NCI-H2029 treated with DMSO at 0.1 percent for 48 hours (cell line): ENCODE measurements at places on chromosomes 4 and X.

GRCh38 chr4:130187587-130187986 is 1091.6 kb downstream of the C4orf33 start:
- no peak for DNase-seq

- DNase-seq, result no peak
These were observed 41.5 kb upstream of the FAT1 start for GRCh38 chr4:186765138-186765537.

DNA sequence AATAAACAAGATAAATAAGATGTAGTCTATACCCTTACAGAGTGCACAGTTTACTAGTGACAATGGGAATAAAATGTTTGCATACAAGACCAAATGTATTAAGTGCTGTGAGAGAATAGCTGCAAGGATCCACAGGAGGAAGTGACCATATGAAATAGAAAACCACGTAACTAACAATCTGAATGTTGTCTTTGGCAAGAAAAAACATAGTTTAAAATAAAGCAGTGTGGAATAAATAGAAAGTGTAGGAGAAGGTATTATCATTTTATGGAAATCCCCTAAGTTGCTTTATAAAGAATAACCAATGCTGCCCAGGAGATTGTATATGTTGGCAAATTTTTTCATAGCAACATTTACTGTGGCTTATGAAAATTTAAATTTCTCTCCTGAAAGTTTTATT is 116.1 kb downstream of the PCDH7 start:
- DNase-seq, result no peak

- no peak for DNase-seq
These were observed 51.4 kb upstream of the GABRE start for GRCh38 chrX:152025656-152026440.

- DNase-seq, result no peak
These were observed 10.6 kb downstream of the MSN start for GRCh38 chrX:65677954-65678469.

DNA sequence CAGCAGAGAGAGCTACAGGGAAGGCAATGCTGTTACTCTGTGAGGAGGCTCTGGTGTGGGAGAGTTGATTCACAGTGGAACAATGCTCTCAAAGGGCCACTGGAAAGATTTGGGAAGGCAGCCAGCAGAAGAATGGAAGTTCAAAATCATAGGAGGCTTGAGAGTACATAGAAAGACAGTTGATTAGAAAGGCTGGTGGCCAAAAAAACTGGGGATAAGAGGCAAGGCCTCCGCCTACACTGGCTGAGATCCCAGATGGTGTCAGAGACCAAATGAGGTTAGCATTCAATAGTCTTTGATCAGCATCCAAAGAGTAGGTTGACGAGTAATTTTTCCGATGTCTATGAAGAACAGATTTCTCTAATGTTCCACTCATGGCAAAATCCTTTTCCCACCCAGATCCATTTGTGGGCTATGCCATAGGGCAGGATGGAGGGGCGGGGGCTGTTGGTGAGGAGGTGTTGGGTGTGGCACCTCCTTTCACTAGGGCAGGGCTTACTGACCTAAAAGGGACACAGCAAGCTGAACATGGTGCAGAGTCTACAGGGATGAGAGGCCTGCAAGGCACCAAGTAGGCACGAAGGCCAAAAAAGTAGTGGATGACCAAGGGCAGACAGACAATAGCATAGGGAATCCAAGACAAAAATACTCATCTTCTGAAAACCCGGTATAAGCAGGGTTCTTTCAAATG is 15.1 kb downstream of the TEC start:
- peak; percentile 91 for DNase-seq

DNA sequence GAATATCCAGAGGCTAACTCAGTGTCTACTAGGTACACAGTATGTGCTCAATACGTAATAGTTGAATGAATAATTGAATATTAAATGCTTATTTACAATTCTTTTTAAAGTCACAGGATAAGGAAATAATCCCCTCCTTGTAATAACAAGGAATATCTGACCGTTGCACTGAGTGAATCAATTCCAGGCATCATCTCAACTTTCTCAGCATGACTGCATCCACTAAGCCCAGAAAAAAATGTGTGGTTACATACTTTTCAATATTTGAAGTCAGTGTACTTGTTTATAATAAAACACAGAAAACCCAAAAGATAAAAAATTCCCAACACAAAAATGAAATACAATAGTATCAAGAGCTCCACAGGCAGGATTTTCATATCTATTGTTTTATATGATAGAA is 105.4 kb downstream of the TMEM144 start:
- DNase-seq, result no peak

DNA sequence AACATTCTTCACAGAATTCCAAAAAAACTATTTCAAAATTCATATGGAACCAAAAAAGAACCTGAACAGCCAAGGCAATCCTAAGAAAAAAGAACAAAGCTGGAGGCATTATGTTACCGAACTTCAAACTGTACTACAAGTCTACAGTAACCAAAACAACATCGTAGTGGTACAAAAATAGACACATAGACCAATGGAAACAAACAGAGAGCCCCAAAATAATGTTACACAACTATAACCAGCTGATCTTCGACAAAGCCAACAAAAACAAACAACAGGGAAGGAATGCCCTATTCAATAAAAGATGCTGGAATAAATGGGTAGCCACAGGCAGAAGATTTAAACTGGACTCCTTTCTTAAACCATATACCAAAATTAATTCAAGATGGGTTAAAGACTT is 1189.6 kb downstream of the PCDH18 start:
- DNase-seq, result no peak

GRCh38 chr4:83851261-83852084 is 315.6 kb downstream of the GPAT3 start:
- no peak for DNase-seq

GRCh38 chr4:92501456-92501855 is 197.7 kb downstream of the GRID2 start:
- DNase-seq, result no peak

DNA sequence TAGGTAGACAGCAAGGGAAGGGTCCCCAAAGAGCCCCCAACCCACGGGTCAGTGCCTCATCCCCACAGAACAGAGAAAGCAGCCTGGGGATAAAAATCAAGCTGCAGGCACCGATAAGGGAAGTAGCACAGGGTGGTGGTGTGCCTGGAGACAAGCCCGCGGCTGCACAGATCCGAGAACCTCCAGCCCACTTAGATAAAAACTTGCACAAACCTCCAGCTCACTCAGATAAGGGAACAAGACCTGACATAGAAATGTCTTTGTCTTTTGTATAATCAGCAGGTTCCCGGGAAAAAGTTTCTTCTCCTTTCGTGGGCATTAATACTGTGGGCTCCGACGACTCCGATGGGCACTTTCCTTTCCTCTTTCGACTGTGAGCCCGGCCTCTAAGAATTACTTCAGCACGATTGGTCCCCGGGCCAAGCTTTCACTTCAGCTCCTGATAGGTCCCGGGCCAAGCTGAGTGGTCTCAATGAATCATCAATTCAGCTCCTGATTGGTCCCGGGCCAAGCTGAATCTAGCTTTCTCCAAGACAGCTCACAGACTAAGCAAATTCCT is 32.4 kb downstream of the PRDX4 start:
- no peak for DNase-seq

DNA sequence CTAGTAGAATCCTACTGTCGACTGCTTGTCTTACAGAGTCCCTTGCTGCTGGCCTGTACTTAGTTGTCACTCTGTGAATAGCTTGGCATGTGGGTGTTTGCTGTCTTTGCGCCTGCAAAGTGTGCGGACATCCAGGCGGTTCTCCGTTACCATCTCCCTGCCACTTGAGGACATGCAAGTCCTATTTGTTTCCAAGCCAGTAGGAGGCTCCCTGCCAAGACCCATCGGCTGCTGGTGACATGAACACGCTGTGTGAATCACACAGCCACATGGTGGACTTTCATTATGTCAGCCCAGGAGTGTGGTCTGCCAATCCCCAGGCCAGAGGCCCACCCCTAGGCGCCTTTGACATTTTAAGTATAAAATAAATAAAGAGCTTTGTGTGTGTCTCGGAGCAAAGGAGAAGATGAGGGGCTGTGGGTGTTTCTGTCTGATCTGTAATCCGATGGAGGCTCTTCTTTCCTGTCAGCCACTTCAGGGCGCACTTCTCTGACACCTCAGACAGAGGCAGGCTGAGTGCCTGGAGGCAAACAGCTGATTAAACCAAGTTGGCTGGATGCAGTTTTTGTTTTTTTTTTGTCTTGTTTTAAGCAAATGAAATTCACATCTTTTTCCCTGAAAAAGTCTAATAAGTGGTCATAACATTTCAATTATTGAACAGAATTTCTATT is 51.5 kb downstream of the ALPK1 start:
- peak; percentile 83 for DNase-seq

DNA sequence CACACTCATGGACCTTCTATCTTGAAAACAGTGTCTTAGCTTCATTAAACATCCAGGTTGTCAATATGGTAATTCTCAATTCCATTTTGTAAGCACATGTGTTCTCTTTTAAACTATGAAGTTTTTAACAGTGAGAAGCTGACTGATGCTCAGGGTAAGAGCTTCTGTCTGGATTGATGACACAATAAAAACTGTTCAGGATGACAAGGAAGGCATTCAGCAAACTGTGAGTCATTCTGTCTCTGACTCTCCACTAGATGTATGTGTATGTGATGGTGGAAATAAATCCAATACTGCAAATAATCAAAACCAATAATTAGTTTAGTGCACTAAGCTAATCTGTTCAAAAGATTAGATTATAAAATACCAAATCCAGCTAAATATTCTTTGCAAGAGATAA is 115.3 kb upstream of the ARX start:
- DNase-seq, result no peak
